ENCODE measurements at places on chromosomes 2 and 18. TPM values are rescaled to one million over a fixed set of nuclear protein-coding genes. Genes with fewer than 3 reads are reported as not detected.
A peak's percentile ranks its signal among the peaks of the same experiment; 100 is the strongest.

Gene HAT1
- 28.6 TPM for total RNA-seq

- peak overlapping the region; percentile 54 for H3K27ac ChIP-seq
- peaks cover 42% of the 10 kb centered on the region for H3K4me1 ChIP-seq
- H3K36me3 ChIP-seq: no peaks in the 10 kb centered on the region
- no peak overlapping the region for H3K4me3 ChIP-seq
These were observed 168.8 kb downstream of the SMAD7 start for GRCh38 chr18:48781988-48782363.

GRCh38 chr18:25422230-25422629 is 70.3 kb upstream of the ZNF521 start:
- no peak for DNase-seq
- H3K27ac ChIP-seq: no peak overlapping the region
- H3K36me3 ChIP-seq: no peaks in the 10 kb centered on the region
- peaks cover 2% of the 10 kb centered on the region for H3K27me3 ChIP-seq

Gene GPATCH11
- 5.5 TPM for total RNA-seq

GRCh38 chr2:69997015-69997830 is 35.8 kb upstream of the ASPRV1 start:
- H3K27me3 ChIP-seq: no peaks in the 10 kb centered on the region
- peak; percentile 31 for DNase-seq
- no peak overlapping the region for H3K27ac ChIP-seq
- no peak overlapping the region for H3K4me3 ChIP-seq

Gene SPATA3
- total RNA-seq: not detected

DNA sequence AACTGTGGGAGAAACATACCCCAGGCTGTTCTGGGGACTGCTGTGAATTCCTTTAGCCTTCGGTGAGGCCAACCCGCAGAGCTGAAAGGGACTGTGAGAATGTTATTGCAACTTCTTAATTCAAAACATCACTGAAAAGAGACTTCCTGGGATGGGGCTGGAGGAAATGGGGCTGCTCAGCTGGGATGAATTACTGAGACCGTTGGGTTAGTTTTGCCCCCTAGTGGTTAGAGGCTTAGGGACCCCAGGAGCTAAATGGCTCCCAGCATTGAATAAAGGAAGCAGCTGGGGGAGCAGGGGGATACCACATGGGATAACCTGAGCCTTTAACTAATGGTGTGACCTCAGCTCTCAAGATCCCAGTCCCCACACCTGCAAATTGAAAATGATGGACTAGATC is 941.1 kb upstream of the FANCL start:
- no peak for DNase-seq
- no peaks in the 10 kb centered on the region for H3K4me1 ChIP-seq
- H3K27me3 ChIP-seq: peaks cover 2% of the 10 kb centered on the region
- H3K36me3 ChIP-seq: no peaks in the 10 kb centered on the region

GRCh38 chr2:96109361-96109680 is 7.0 kb downstream of the ADRA2B start:
- no peak overlapping the region for H3K4me3 ChIP-seq
- H3K27me3 ChIP-seq: peaks cover 4% of the 10 kb centered on the region
- no peaks in the 10 kb centered on the region for H3K4me1 ChIP-seq
- no peaks in the 10 kb centered on the region for H3K36me3 ChIP-seq
- no peak for DNase-seq
- no peak overlapping the region for H3K27ac ChIP-seq

GRCh38 chr2:238900511-238900910 is 52.6 kb downstream of the TWIST2 start:
- no peak overlapping the region for H3K4me3 ChIP-seq
- H3K27ac ChIP-seq: no peak overlapping the region
- no peaks in the 10 kb centered on the region for H3K27me3 ChIP-seq
- no peak for DNase-seq
- no peaks in the 10 kb centered on the region for H3K36me3 ChIP-seq
- H3K4me1 ChIP-seq: peaks cover 18% of the 10 kb centered on the region

- H3K36me3 ChIP-seq: no peaks in the 10 kb centered on the region
- no peak overlapping the region for H3K27ac ChIP-seq
- no peaks in the 10 kb centered on the region for H3K4me1 ChIP-seq
- H3K4me3 ChIP-seq: no peak overlapping the region
- no peaks in the 10 kb centered on the region for H3K27me3 ChIP-seq
- DNase-seq: no peak
These were observed 66.7 kb downstream of the KIAA1328 start for GRCh38 chr18:36895606-36896005.

GRCh38 chr2:14137643-14138042 is 494.9 kb upstream of the LRATD1 start:
- H3K27ac ChIP-seq: no peak overlapping the region
- no peak for DNase-seq
- no peaks in the 10 kb centered on the region for H3K27me3 ChIP-seq
- H3K4me3 ChIP-seq: no peak overlapping the region

- H3K27me3 ChIP-seq: no peaks in the 10 kb centered on the region
- no peak overlapping the region for H3K27ac ChIP-seq
- no peaks in the 10 kb centered on the region for H3K4me1 ChIP-seq
- DNase-seq: no peak
- no peak overlapping the region for H3K4me3 ChIP-seq
These were observed 48.7 kb upstream of the RGPD4 start for GRCh38 chr2:107777974-107778373.

- H3K36me3 ChIP-seq: no peaks in the 10 kb centered on the region
- no peak overlapping the region for H3K27ac ChIP-seq
- no peak for DNase-seq
- no peaks in the 10 kb centered on the region for H3K27me3 ChIP-seq
- no peak overlapping the region for H3K4me3 ChIP-seq
- H3K4me1 ChIP-seq: peaks cover 18% of the 10 kb centered on the region
These were observed 140.0 kb downstream of the SEPTIN10 start for GRCh38 chr2:109473616-109474318.

Gene COBLL1
- total RNA-seq: 18.6 TPM

Gene HAUS1
- total RNA-seq: 23.5 TPM

Measured in astrocyte (in vitro differentiated cells and primary cell).